ENCODE measurements at places on chromosomes 2 and 18.

DNA sequence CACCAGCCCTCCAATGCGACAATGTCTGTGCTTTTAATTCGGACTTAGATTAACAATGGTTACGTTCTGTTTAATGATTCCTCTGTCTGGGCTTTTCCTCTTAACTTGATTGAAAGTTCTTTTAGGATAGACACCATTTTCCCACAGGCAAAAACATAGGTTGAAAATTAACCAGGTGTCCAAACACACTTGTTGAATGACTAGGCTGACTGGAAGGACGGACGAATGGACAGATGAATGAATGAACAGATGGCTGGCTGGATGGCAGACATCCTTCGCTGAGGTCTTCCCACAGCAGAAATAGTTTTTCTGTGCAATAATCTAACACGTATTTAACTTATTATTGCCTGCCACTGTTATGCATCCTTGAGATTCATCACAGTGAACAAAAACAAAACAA lies 298.8 kb downstream of the SRBD1 start:
- no peak for DNase-seq

- DNase-seq = no peak
Measured at GRCh38 chr2:217773539-217773938, 229.3 kb downstream of the TNS1 start.

DNA sequence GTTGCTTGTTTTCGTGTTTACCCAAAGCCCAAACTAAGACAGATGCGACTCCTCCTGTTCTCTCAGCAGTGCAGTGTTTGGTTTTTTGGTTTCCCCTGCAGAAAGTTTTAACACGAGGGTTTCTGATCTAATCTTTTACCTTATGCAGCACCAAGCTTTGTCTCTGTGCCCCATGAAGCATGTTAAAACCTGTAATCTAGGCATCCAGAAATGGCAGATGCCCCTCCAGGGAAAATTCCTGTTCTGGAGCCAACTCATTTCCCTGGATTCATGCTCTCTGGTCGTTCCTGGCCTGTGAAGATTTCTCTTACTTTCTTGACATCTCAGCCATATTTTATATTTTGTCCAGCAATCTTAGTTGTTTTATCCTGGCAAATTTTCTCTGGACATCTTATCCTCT lies 91.5 kb downstream of the LTBP1 start:
- DNase-seq = no peak

GRCh38 chr2:7878786-7879482 lies 802.9 kb upstream of the ID2 start:
- no peak for DNase-seq

GRCh38 chr2:213229814-213230213 lies 54.5 kb upstream of the SPAG16 start:
- no peak for DNase-seq

GRCh38 chr18:43662657-43663056 lies 385.4 kb upstream of the SYT4 start:
- no peak for DNase-seq

DNA sequence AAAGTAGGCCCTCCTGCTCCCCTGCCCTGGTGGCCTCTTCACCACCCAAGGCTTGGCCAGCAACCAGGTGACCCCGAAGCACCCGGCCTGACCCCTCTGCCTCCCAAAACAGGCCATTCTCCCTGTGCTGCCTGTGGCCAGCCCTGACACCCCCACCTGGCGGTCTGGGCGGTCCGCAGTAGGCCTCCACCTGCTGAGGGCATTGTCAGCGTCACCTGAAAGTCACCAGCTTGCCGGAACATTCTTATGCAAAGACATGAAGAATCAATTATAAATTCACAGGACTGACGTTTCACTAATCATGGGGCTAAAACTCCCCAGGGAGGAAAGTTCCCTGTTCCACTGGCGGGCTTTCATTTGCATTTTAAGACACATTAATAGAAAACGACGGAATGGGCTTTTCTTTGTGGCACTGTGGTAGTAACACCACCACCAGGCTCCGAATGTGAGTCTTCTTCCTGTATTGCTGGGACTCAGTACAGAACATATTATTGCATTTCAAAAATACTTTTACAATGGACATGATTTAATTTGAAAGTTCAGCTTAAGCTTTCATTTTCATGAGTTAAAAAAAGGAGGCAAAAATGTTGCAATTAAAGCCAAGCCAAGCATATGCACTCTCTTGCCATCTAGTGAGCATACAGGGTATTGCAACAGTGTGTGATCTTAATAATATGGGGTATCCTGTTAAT lies 57.4 kb downstream of the ADI1 start:
- no peak for DNase-seq

DNA sequence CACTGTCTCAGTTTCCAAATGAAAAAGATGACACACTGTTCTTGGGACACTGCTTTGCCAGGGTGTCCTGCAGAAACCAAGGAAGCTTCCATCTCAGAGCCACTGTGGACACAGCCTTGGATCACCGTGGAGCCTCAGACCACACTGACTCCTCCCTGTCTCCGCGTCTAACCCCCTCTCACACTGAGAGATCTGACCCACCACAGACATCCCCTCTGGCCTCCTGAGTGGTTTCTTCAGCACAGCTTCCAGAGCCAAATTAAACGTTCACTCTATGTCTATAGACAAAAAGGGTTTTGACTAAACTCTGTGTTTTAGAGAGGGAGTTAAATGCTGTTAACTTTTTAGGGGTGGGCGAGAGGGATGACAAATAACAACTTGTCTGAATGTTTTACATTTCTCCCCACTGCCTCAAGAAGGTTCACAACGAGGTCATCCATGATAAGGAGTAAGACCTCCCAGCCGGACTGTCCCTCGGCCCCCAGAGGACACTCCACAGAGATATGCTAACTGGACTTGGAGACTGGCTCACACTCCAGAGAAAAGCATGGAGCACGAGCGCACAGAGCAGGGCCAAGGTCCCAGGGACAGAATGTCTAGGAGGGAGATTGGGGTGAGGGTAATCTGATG lies 113.4 kb upstream of the PKDCC start:
- DNase-seq = no peak

DNA sequence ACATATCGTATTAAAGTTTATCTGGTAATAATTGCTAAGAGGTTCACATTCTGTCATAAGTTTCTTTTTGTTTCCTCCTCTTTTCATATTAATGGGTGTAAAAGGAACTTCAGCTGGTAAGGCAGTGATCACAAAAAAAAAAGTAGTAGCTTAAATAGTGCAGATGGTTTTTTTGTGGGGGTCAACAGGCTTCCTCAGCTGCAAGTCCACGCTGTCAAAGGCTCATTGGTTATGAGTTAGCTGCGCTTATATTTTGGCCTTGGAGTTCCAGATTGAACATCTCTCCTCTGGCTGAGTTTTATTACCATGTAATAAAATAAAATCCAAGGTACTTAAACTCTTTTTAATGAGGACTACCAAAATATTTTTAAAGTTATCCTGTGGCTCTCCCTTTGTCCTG lies 277.0 kb upstream of the ZEB2 start:
- no peak for DNase-seq

GRCh38 chr2:241137276-241138190 lies 11.7 kb downstream of the PASK start:
- DNase-seq = no peak

DNA sequence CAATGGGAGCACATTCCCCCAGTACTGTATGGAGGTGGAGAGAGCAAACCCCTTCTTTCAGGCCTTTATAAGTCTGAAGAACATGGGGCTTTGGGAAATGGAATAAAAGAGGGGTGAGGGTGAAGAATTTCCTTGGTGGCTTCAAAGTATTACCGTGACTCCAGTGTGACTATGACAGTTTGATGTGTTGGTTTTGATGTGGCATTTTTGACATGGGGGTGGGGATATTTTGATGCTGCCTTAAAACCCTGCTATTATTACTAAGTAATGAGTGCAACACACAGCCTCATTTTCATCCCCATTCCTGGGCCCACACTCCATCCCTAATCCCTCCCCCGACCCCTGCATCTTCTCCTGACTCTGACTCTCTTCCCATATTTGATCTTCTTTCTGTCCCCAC lies 23.6 kb downstream of the QPCT start:
- no peak for DNase-seq

DNA sequence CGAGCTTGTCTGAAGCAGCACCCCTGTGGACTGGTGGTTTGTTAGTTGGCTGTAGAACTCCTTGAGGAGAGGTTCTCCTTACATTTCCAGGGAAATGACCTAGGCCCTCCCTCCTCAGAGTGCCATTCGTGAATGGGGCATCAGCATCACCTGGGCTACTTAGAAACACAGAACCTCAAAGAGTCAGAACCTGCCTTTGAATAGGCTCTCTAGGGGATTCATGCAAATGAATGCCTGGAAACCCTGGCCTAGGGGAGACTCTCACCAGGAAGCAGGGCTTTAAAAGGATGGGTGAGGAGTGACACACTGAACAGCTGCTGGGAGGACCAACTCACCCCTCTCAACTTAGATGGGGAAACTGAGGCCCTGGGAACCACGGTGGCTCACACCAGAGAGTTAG lies 2.1 kb upstream of the MOCOS start:
- no peak for DNase-seq

- peak; percentile 73 for DNase-seq
Measured at GRCh38 chr2:149169656-149170055, 131.2 kb downstream of the LYPD6B start.

GRCh38 chr2:36360063-36360462 lies 4.5 kb downstream of the CRIM1 start:
- DNase-seq = no peak

DNA sequence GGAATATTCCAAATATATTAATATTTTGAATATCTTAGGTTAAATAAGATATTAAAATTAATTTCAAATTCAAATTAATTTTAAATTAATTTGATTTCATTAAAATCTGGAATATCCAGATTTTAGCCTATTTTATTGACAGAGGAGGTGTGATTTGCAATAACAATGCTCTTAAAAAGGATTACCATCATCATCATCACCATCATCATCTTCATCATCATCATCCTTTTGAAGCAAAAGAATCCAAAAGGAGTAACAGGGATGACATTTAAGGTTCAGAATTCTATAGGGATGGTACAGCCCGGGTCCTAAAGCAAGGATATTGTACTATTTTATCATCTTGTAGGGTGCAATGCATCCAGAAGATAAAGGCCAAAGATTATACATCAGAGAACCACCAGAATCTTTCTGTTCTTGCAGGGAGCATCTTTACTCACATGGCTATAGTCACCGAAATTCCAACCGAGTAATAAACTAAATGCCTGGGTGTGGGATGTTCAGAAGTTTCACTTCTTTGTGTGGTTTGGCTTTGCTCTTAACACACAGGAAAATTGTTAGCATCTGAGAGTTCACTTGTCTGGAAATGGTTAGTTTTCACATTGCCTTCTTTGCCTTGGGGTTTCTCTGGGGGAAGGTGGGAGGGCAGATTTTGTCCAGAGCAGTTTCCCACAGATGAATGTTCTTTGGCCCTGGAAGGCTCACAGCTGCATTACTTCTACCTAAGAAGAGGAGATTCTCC lies 99.1 kb upstream of the ITGA6 start:
- DNase-seq = no peak

DNA sequence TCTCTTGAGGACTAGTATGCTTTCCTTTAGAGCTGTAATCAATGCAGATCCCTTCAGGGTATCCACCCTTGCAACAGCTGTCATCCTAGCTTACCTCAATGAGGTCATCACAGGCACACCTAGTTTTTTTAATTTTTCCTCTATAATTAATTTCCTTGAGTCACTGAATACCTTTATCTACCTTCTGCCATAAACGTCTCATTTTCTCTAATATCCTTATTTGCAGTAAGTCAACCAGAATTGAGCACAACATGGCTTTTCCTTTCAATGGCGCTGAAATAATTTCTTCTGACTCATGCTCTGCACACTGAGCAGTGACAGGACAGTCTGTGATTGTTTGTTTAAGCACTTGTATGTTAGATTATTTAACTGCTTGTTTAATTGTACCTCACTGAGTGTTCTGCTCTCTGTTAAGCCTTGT lies 49.4 kb downstream of the ETAA1 start:
- peak; percentile 48 for DNase-seq

DNA sequence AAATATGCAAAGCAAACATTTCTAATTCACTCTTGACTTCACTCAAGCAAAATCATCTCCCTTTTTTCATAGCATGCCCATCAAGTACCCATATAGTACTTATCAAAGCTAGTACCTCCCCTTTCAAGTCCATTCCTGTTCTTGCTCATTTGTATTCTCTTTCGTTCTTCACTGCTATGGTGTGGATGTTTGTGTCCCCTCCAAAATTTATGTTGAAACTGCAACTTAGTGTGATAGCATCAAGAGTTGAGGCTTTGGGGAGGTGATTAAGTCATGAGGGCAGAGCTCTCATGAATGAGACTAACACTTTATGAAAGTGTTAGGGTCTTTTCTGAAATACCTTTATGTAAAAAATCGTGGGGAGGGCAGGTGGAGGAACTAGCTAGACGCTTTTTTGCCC lies 52.9 kb downstream of the RNU4ATAC start:
- no peak for DNase-seq

- DNase-seq = no peak
Measured at GRCh38 chr2:1816414-1816911, 72.1 kb upstream of the PXDN start.

- no peak for DNase-seq
Measured at GRCh38 chr2:61537277-61537949, 743 bp downstream of the XPO1 start.

DNA sequence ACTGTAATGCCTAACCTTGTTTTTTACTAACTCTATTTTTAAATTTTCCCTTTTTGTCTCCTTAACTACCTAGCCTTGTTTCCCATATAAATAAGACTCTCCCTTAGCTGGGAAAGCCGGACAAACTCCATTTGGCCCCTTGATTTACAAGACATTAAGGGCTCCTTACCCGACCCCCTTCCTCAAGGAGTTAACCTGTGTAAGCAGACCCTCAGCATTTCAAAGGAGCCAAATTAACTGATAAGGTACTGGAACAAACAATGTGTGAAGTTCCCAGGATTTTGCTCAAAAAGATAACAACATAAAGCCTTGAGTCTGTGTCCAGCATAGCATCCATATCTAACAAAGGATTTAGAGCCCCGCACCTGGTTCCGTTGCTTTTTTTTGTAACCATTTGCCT lies 59.6 kb upstream of the C2orf15 start:
- no peak for DNase-seq

DNA sequence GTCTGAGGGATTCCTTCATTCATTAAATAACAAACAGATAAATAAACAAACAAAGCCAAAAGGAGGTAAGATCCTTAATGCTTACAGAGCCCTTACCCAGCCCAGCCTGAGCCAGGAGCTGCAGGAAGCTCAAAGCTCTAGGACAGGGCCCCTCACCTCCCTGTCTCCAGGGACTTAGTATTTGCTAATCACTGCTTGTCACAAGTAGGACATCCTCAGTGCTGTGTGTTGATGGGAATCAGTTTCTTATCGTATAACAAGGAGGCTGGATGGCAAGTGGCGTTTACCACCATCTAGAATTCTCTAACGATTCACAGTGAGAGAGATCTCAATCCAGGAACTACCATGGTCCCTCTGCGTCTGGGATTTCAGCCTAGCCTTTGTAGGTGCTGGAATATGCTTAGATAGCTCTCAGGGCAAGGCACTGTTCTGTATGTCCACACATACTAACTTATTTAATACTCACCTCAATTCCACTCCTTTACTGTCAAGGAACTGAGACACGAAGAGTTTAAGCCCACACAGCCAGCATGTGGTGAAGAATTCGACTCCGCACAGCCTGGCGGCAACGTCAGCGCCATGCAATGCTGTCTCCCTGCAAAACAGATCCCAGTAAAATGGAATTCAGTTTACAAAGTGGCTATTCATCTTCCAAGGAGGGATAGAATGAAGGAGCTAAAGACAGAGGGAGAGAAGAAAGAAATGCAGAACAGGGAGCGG lies 164.8 kb downstream of the MYCN start:
- no peak for DNase-seq
